Tibial artery (tissue), 4 donors: ENCODE measurements at places on chromosomes 13 and 19.

- H3K36me3 ChIP-seq, result no peaks in the 10 kb centered on the region
- no peak for DNase-seq
- no peaks in the 10 kb centered on the region for H3K27me3 ChIP-seq
- no peak overlapping the region for H3K27ac ChIP-seq
- H3K4me3 ChIP-seq, result no peak overlapping the region
These were observed 6.5 kb downstream of the EPSTI1 start for GRCh38 chr13:42985312-42986175.

GRCh38 chr13:76292031-76292430 is 594.2 kb downstream of the KCTD12 start:
- no peak for DNase-seq
- no peaks in the 10 kb centered on the region for H3K36me3 ChIP-seq
- H3K4me3 ChIP-seq, result no peak overlapping the region
- H3K27ac ChIP-seq, result no peak overlapping the region

- no peaks in the 10 kb centered on the region for H3K4me1 ChIP-seq
- no peak overlapping the region for H3K27ac ChIP-seq
- no peaks in the 10 kb centered on the region for H3K27me3 ChIP-seq
- peaks cover 53% of the 10 kb centered on the region for H3K36me3 ChIP-seq
- no peak overlapping the region for H3K4me3 ChIP-seq
These were observed 8.3 kb upstream of the MEX3D start for GRCh38 chr19:1576242-1577089.

DNA sequence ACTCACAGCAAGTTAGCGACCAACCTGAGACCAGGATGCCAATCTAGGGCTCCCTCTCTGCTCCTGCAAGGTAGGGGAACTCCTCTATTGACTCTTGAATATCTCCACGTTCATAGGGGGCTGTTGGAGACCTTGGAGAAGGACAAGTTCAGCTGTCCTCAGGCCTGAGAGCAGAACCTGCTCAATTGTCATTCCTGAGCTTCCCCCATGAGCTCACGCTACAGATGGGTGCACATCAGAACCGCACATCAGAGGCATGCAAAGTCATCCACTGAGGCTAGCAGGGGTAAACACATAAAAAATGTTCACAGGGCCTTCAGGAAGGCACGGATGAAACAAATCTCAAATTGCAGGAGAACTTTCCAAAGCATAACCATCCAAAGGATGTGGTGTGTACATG is 168.8 kb upstream of the ZNF507 start:
- no peaks in the 10 kb centered on the region for H3K36me3 ChIP-seq
- DNase-seq, result no peak
- no peaks in the 10 kb centered on the region for H3K27me3 ChIP-seq
- H3K4me3 ChIP-seq, result no peak overlapping the region
- H3K4me1 ChIP-seq, result no peaks in the 10 kb centered on the region

DNA sequence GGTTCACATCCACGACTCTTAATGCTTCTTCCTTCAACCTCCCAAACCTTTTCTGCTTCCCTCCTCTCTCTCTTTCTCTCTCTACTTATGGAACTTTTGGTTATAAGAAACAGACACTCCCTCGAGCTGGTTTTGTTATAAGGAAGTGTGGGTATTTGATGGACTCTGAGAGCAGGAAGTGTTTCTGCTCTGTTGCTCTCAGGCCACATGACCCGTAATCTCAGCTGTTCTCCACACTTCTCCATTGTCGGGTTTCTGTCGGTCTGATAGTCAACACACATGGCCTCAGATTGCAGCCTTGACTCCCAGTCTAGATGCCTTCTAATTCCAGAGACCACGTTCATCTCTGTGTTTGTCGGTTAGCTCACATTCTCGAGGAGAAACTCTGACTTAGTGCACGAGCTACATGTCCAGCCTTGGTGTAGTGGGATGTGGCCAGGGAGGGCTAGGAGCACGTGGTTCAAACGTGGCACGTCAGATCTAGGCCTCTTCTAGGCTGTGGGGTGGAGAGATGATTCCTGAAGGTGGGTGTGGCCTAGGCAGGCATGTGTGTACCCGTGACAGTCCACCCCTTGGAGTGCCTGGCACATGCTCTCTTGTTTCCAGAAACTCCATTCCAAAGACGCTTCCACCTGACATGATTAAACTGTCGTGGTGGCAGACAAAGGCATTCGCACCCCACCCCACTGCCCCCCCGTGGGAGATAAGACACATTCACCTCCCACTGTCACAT is 26.3 kb downstream of the CNFN start:
- H3K4me3 ChIP-seq, result no peak overlapping the region
- H3K27ac ChIP-seq, result no peak overlapping the region
- H3K36me3 ChIP-seq, result peaks cover 61% of the 10 kb centered on the region
- H3K27me3 ChIP-seq, result no peaks in the 10 kb centered on the region
- no peak for DNase-seq

GRCh38 chr13:50370303-50370950 is 355.2 kb downstream of the KCNRG start:
- no peak overlapping the region for H3K27ac ChIP-seq
- no peak for DNase-seq
- no peaks in the 10 kb centered on the region for H3K27me3 ChIP-seq
- no peak overlapping the region for H3K4me3 ChIP-seq
